ENCODE measurements at places on chromosomes 13 and 19.

DNA sequence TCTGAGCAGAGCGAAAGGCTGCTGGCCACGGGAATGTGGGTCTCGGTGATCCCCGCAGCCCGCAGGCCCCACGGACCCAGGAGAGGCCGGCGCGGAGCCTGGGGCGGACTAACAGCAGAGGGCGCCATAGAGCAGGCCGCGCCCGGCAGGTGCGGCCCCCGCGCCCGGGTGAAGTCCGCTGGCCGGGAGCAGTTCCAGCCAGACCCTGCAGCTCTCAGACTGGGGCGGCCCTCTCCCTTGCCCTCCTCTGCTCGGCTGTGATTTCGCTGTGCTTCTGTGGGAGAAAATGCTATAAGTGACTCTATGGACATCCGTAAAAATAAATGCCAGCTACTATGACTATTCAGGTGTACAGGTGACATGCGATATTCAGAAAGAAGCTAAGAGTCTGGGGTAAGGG is 37.7 kb downstream of the GSX1 start:
- no peak for DNase-seq

GRCh38 chr13:31898378-31899071 is 133.0 kb upstream of the FRY start:
- DNase-seq = no peak

GRCh38 chr13:94784066-94784465 is 71.7 kb upstream of the SOX21 start:
- peak; percentile 16 for DNase-seq

- DNase-seq = no peak
These were observed 1.1 kb downstream of the ZNF792 start for GRCh38 chr19:34962687-34963572.

DNA sequence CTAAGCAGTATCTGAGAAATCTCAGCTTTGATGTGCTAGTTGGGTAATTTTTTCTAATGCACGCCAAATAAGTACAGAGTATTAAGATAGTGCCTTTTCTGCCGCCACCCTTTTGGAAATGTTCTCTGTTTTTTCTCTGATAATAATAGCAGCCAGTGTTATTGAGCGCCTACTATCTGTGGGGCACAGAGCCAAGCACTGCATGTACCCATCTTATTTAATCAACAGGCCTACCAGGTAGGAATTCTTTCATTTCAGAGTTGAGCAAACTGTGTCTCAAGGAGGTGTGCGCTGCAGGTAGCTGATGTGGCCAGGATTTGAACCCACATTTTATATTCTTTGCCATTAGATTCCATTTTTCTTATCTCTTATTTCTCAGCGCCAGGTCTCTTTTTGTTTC is 1.4 kb downstream of the EPN1 start:
- no peak for DNase-seq

- no peak for DNase-seq
These were observed 4.5 kb downstream of the SLITRK1 start for GRCh38 chr13:83877651-83878355.

- no peak for DNase-seq
These were observed 32.0 kb upstream of the IGFL1 start for GRCh38 chr19:46197314-46198070.

DNA sequence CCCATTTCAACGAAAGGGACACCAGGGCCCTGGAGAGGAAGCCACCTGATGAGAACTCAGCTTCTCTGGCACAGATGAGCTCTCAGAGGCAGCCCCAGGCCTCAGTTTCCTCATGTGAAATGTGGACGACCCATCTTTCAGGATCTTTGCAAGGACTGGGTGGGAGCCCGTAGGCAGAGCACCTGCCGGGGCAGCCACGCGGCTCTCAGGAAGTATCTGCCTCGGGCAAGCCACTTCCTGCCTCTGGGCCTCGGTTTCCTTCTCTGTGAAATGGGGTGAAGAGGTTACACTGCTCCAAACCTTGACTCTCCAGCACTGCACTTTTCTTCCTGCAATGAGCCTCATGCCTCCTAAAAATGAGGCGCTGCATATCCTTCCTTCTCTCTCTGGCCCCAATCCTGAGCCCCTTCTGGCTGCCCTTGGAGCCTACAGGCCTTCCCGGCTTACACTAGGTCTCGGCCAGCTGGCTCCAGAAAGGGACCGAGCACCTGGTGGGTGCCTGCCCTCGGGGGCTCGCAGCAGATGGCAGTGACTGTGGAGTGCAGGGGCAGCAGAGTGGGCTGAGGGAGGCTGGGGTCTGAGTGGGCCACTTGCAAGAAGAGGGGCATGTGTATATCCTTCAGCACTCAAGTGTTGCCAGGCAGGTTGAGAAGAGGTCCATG is 3.5 kb downstream of the SSBP4 start:
- no peak for DNase-seq

DNA sequence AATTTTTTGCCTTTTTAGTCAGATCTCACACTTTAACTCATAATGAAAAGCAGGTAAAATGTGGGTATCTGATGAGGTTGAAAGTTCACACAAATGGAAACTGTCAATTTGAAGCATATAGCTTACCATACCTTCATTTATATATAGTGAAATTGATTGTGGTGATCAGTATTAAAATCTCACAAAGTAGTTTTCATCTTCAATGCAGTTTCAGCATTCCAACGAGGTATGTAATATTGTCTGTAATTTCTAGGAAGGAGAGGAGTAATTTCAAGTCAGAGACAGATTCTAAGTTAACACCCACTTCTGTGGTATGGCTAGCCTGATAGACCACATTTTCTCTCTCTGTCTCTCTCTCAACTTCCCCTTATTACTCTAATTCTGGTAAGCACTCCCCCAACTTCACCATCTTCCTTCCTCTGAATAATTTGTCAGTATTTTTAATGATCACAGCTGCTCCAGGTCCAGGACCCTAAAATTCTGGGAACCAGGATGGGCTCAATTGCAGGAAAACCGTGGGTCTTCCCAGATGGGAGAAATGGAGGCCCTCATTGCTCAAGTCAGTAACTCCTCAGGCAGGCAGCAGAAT is 455.7 kb downstream of the FGF9 start:
- DNase-seq = no peak

DNA sequence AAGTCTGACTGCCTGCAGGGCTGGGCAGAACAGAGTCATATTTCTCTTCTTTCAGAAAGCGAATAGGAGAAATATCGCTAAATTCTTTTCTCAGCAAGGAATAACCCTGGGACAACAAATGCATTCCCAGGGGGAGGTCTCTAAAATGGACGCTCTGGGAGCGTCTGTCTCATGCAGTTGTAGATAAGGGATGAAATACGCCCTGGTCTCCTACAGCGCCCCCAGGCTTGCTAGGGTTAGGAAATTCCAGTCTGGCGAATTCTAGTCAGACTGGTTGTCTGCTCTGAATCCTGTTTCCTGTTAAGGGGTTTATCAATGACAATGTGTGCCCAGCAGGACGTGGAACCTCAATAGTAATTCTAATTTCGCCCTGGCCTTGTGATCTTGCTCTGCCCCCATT is 1214.1 kb downstream of the DIAPH3 start:
- no peak for DNase-seq

GRCh38 chr13:99442273-99442895 is 58.9 kb upstream of the TM9SF2 start:
- DNase-seq = no peak

- DNase-seq = no peak
These were observed 25.4 kb upstream of the NANOS2 start for GRCh38 chr19:45939792-45940514.

GRCh38 chr13:86541461-86541860 is 742.2 kb upstream of the SLITRK6 start:
- DNase-seq = no peak

- no peak for DNase-seq
These were observed 253.8 kb downstream of the DACH1 start for GRCh38 chr13:71613066-71613745.

DNA sequence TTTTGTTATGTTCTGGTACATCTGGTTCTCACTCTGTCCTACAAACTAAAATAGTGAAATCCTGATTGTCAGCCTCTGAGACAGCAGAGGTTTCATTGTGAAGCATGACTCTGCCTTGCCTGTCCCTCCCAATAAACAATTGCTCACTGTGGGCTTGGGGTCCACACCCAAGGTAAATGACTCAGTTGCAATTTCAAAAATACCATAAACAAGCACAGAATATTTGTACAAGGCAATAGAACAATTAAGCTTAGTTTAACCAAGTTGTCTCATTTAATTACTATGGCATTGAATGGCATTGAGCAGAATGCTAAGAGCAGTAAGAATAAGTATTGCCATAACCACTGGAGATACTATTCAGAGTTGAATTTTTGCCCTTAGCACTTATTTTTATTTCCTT is 353.6 kb downstream of the SPRY2 start:
- no peak for DNase-seq

GRCh38 chr13:76329866-76330580 is 556.2 kb downstream of the KCTD12 start:
- no peak for DNase-seq

GRCh38 chr19:55322204-55322885 is 2.8 kb downstream of the TMEM150B start:
- DNase-seq = no peak

DNA sequence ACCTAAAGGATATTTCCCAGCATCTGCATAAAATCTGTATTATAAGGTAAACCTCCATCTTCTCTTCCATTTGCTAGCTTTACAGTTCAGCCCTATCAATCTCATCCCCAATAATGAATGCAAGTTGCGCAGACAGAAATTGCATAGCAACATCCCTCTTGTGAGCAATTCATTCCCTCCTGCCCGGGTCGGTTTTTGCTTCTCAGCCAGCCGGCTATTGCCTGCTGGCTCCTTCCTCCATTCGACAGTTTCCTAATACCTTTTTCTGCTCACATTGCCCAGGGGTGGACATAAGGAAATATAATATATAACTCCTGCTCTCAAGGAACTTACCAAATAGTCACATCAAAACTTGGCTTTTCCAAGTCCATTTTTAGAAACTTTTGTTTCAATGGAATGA is 125.2 kb downstream of the FGF9 start:
- DNase-seq = no peak

DNA sequence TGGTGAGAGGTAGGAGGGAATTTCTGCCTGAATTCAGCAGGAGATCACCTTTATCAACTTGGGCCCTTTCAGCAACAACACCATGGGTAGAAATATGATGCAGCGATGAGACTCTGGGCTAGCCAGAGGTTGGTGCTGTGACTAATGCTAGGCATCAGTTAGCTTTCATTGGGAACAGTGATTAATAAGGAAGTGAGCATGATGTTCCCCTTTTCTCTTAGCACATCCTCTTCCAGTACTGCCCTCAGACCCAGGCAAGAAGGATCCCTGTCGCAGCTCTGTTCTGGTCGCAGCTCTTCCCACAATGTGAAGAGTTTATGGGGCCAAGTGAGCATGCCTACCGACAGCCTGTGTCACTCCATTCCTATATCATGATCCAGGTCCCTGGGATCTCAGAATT is 100.5 kb downstream of the FLT1 start:
- DNase-seq = no peak

DNA sequence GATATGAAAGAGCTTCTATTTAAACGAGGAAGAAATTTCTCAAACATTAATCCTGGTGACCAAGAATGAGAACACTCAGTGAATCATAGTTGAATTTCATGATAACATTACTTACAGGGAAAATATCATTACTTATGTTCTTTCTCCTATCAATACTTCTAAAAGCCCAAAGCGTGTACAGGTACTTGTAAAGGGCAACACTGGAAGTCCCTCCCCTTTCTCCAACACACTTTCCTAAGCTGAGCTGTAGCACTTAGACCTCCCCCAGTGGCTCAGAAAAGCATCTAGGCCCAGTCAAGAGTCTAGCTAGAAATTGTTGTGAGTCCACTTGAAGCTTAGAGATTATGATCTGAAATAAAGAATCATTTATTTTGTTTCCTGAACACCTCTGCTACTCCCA is 150.7 kb downstream of the ABCC4 start:
- no peak for DNase-seq

DNA sequence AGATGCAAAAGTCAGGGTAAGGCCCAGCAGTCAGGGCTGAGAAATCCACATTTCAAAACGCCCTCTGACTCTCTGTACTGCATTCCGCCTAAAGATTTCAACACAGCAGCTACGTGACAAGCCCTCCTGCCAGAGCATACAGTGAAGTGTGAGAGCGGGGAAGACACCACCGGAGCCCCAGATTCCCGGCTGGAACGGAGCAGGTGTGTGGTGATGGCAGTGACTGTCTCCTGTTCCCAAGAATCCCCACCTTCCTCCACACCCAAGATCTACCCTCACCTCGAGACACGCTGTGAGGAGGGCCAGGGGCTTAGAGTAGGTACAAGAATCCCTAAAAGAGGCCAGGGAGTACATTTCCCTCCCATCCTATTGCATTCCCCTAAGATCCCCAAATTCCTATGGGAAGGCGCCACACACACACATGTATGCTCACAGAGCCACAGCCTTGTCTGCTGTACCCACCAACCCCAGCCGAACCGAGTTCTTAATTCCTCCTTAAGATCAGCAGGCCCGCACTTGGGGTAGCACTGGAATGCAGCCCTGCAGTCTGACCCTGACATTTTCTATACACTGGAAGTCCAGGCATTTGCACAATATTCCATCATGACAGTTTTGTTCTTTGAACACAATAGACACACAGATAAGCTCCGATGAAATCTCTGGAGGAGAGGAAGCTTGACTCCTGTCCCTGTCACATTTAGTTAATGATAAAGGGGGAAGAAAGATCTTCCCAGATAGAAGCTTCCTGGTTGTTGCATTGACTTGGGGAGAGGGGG is 102.9 kb downstream of the FOXO1 start:
- DNase-seq = no peak

DNA sequence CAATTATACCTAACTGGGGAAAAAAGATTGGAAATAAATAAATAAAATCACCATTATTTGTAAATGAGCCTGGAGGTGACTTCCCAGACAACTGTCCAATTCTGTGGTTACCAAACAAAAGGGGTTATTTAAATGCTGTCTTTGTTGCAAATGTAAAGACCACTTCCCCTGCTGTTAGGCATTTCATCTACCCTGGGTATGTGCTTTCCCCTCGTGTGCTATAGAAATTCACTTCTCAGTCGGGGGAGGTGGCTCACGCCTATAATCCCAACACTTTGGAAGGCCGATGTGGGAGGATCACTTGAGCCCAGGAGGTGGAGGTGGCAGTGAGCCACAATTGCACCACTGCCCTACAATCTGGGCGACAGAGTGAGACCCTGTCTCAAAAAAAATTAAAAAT is 101.9 kb upstream of the AKAP11 start:
- no peak for DNase-seq
